ENCODE measurements at places on chromosomes 3 and 15.
A peak's percentile ranks its signal among the peaks of the same experiment; 100 is the strongest.

- DNase-seq = no peak
Observed at GRCh38 chr3:541062-541801, 344.7 kb downstream of the CHL1 start.

DNA sequence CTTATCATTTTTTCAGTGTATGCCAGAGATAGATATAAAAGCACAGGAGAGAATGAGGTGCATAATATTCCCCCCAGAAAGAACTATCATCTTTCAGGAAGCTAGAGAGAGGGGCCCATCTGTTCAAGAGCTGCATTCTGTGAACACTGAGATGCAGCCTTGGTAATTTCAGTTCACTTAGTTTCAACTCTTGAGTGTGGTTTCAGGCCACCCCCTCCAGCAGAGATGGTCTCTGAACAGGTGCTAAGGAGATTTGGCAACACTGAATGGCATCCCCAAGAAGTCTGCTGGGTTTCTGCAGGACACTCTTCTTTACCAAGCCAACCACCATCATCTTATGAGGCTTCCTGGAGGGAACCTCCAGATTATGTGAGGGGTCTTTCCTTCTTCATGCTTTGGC is 30.4 kb upstream of the LIMD1 start:
- DNase-seq = no peak

- DNase-seq = peak; percentile 98
Observed at GRCh38 chr3:145952536-145952935, 208.4 kb downstream of the PLOD2 start.

GRCh38 chr3:46831316-46831715 is 31.9 kb downstream of the MYL3 start:
- no peak for DNase-seq

DNA sequence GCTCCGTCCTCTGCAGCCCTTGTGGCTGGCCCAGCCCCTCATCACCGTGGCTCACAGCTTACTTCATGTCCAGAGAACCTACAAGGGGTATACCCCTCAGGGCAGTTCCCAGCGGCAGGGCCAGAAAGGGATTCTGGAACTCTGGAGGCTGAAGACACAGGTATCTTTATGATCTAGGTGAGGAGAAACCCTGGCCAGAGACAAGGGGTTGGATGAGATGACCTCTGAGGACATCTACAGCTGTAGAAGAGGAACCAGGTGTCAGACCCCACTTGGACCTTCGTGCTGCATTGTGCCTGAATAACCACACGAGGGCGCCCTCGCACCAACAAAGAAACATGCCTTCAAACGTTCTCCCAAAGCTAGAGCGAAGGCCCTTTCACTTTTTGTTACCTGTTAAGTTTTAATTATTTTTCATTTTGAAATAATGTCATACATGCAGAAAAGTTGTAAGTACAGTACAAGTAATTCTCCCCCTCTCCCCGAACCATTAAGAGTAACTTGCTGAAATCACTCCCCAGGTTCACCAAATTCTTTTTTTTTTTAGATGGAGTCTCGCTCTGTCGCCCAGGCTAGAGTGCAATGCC is 118.7 kb upstream of the SMAD3 start:
- peak; percentile 63 for DNase-seq

GRCh38 chr3:109563149-109563548 is 225.8 kb upstream of the DPPA4 start:
- no peak for DNase-seq

GRCh38 chr15:44956388-44956787 is at the start of gene TERB2:
TSS of gene TERB2 (plus strand) at chr15:44956687. CDS start at chr15:44956719, 32 bp downstream.
- DNase-seq = no peak

GRCh38 chr3:31925271-31925630 is 55.8 kb downstream of the OSBPL10 start:
- DNase-seq = no peak

GRCh38 chr15:31153531-31153930 is 52.0 kb upstream of the TRPM1 start:
- no peak for DNase-seq

DNA sequence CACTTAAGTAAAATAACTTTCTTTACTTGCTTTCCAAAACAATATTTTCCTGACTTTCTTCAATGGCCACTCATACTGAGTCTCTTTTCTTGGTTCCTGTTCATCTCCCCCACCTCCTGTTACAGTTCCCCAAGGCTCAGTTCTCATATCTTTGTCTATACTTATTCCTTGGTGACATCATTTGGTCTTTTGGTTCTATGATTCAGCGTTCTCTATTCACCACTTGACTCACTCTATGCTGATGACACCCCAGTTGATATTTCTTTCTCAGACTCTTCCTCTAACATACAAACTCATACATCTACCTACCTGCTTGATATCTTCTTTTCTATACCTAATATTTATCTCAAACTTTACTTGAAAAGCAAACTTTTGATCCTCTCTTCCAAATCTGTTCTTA is 85.0 kb upstream of the P3H2 start:
- peak; percentile 77 for DNase-seq

DNA sequence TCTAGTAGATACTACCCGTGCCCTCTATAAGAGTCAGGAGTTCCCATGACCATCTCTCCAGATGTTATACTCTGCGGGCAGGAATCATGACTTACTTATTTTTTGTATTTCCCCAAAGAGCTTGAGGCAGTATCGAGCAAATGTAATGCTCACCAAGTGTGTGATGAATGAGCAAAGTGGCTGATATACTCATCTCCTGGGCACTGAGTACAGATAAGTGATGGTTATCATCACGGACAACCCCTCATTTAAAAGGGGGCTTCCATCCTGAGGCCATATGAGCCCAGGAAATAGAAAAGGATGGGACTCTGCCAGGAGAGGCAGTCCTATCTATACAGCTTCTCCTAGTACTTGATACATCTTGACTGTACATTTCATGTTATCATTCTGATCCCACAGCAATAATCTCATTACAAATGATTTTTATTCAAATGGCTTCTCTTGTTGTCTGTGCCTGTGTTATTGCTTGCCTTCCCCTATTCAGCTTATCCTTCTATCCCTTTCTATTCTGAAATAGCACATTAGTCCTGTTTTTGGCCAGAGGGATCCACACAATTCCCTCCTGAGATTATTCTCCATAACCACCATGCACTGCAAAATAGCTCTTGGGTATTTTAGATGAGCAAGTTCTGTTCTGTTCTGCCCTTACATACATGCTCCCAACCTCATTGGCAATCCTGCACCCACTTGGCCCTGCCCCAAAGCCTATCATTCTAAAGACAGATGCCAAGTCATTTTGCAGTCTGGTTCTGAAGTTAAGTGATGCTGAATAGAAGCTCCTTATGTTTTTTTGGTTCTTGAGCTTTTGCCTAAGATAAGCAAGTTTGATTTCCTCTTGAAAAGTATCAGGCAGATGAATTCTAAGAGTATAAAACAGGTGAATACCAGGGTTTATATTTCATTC is 48.0 kb upstream of the MRPL3 start:
- no peak for DNase-seq

- DNase-seq = no peak
Observed at GRCh38 chr3:120681018-120681417, 1.0 kb downstream of the HGD start.

GRCh38 chr3:38229036-38229435 is 36.6 kb upstream of the SLC22A13 start:
- DNase-seq = no peak

- DNase-seq = no peak
Observed at GRCh38 chr15:25173241-25174028, 218.6 kb downstream of the SNRPN start.

DNA sequence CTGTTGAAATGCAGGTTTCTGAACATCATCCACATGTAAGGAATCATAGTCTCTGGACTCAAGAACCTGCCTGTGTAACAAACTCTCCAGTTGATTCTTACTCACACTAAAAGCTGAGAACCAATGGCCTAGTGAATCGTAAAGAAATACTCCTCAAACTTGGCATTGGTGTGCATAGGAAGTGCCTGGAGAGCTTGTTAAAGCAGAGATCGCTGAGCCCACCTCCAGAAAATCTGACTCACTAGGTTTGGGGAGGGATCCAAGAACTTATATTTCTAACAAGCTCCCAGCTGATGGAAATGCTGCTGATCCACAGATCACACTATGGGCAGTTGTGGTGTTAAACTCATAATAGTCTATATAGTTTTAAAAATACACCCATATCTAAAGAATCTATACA is 55.8 kb upstream of the LMCD1 start:
- DNase-seq = peak; percentile 95

DNA sequence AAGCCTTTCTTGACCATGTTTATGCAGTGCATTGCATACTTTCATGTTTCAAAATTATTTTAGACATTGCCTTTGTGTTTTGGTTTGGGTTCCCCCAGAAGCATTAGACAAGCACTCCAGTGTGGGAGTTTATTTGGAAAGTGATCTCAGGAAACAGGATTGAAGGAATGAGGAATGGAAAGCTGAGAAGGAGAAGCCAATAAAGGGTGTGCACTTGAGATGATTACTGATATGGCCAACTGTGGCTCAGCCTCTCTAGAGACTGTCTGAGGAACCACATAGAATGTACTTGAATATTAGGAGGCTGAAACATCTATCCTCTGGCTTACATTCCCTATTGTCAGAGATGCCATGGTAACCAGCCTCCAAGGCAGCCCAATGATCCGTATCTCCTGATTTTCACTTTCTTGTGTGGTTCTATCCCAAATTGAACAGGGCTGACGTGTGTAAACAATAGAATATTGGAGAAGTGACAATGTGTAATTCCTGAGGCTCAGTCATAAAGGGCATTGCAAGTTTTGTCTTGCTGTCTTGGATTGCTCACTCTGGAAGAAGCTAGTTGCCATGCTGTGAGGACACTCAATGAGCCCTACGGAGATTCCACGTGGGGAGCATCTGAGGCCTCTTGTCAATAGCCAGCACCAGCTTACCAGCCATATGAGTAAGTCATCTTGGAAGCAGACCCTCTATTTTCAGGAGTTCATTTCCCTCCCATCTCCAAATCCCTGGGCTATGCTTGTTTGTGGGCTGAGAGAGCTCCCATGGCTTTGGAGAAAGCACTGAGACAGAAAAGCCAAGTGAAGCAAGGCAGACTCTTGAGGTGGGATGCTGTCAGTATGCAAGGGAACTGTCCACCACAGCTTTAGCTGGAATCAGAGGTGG is 84.7 kb downstream of the SCN11A start:
- DNase-seq = no peak

GRCh38 chr15:25176991-25177954 is 222.5 kb downstream of the SNRPN start:
- DNase-seq = no peak

- DNase-seq = no peak
Observed at GRCh38 chr3:146154995-146155394, 6.0 kb downstream of the PLOD2 start.

GRCh38 chr3:86413645-86414044 is 577.3 kb downstream of the VGLL3 start:
- no peak for DNase-seq

DNA sequence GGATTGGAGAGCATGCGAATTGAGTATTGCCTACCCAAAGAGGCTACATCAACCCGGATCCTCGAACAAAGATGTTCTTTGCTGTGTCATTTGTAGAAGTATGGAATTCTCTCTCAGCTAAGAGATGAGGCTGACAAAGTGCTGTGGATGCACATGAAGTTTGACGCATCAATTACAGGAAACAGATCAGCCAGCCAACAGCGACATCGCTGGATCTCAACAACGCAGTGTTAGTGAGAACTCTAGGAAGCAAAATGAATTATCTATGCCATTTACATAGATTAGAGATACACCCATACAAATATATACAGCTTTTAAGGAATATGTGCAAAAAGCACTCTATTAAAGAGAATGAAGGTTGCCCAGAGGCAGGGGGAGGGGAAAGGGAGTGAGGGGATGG is 160.6 kb upstream of the RGMA start:
- no peak for DNase-seq

DNA sequence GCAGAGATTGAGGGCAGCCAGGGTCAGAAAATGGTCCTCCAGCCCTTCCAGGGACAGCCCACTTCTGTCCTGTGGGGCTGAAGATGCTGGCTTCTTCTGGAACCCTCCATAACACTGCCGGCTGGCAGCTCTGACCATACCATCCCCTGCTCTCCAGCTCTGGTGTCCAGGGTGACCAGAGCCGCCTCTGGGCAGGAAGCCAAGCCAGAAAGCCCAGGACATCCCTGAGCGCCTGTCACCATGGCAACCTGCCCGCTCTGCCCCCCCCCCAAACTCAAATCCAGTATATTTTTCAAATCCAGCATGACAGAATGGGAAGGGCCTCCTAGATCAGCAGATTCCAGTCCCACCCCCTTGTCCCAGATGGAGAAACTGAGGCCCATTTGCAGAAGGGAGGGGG is 420 bp upstream of the TMIE start:
- no peak for DNase-seq

- no peak for DNase-seq
Observed at GRCh38 chr3:32347343-32348125, 44.1 kb upstream of the CMTM7 start.

DNA sequence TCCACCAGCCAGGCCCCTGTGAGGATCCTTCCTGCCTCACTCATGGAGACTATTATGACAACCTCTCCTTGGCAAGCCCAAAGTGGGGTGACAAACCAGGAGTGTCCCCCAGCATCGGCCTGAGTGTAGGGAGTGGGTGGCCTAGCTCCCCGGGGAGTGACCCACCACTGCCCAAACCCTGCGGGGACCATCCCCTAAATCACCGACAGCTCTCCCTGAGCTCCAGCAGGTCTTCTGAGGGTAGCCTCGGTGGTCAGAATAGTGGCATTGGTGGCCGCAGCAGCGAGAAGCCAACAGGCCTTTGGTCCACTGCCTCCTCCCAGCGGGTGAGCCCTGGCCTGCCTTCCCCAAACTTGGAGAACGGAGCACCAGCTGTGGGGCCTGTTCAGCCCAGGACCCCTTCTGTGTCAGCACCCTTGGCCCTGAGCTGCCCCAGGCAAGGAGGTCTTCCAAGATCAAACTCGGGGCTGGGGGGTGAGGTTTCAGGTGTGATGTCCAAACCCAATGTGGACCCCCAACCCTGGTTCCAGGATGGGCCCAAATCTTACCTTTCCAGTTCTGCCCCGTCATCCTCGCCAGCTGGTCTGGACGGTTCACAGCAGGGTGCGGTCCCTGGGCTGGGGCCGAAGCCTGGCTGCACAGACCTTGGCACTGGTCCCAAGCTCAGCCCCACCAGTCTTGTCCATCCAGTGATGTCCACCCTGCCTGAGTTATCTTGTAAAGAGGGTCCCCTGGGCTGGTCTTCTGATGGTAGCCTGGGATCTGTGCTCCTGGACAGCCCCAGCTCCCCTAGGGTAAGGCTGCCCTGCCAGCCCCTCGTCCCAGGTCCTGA is 1.0 kb downstream of the LIMD1 start:
- no peak for DNase-seq

- DNase-seq = no peak
Observed at GRCh38 chr3:122183893-122184590, 574 bp downstream of the CASR start.

- DNase-seq = no peak
Observed at GRCh38 chr15:83036253-83036652, 24.8 kb upstream of the C15orf40 start.

- DNase-seq = no peak
Observed at GRCh38 chr3:10469441-10470119, 35.8 kb downstream of the ATP2B2 start.

All from fibroblast of skin of right quadriceps (primary cell).